GM13977 (cell line): ENCODE measurements at places on chromosomes 3 and 15.

DNA sequence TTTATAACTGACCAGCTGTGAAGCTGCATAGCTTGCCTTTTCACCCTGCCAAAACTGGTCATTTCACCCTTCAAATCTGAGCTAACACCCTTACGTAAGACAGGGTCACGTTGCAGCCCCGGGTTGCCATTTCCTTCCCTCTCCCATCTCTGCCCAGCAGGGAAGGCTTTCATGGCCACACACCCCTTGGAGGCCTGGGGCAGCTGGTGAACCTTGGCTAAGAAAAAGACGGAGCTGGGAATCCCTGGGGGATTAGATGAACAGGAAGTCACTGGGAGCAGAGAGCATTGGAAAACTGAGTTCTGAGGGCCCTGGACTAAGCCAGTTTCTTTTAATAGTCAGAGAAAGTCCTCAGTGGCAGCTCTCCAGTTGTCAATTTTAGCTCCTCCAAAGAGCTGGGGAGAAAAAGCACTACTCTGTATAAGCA is 67.8 kb downstream of the TTC23 start:
- DNase-seq = no peak

- DNase-seq = no peak
These were observed 41.0 kb upstream of the CAPN7 start for GRCh38 chr3:15165061-15165460.

GRCh38 chr15:87354661-87355410 is 901.7 kb downstream of the NTRK3 start:
- no peak for DNase-seq

- no peak for DNase-seq
These were observed 314.0 kb downstream of the KBTBD8 start for GRCh38 chr3:67312155-67312554.

DNA sequence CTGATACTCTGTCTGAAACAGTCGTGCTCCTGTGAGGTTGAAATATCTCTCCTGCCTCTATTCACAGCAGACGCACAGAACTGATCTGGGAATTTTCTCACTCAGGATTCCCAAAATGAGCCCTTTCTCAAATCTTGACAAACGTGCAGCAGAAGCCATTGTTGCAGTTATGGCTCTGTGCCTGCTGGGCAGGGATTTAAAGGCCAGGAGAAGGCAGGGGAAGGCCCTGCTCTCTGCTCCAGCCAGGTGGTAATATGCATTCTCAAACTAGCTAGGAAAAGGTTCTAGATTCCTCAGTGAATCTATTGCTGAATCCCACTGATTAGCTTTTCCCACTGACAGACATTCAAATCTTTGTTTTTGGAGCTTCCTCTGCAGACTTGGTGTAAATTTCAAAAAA is 2.2 kb downstream of the MINAR1 start:
- no peak for DNase-seq

DNA sequence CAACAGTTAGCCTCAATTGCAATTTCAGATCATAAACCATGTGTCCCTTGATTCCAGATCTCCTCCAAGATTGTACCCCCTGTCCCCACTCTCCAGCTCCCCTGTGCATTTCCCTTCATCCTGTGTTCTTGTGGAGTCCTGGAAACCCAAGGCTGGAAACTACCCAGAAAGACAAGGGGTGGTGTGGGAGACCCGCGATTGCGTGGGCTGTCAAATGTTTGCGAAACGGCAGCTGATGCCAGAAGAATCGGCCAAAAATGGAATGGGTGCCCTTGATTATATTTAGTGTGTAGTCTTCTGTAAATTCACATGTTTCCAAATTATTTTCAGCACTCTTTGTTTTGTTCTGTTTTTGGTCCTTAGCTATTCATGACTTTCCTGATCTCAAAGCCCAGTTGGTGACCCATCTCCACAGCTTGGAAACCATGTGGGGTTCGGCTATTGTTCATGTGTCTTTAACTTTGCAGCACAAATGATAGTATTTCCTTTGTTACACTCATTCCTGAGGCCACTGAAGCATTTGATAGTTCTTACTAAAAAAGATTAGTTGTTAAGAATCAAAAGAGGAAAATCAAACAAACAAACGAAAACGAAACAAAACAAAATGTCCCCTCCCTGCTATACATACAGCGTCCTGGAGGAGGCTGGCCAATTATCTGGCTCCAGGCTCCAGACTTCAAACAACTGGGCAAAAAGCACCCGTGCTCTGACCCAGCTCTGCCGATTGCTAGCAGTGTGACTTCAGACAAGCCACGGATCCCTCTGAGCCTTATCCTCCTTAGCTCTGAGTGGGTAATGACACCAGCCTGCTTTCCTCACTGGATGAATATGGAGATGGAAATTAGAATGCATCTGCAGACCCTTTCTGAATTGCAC is 120.9 kb downstream of the CACNA2D3 start:
- no peak for DNase-seq

GRCh38 chr15:62416526-62416925 is 251.4 kb upstream of the C2CD4B start:
- DNase-seq = no peak

- no peak for DNase-seq
These were observed 677.0 kb downstream of the FHIT start for GRCh38 chr3:60574046-60574769.

GRCh38 chr3:188746291-188746783 is 425.4 kb upstream of the TPRG1 start:
- no peak for DNase-seq

GRCh38 chr3:5116538-5116937 is 5.6 kb upstream of the ARL8B start:
- no peak for DNase-seq

- no peak for DNase-seq
These were observed 17.6 kb upstream of the TRAT1 start for GRCh38 chr3:108804966-108805365.

DNA sequence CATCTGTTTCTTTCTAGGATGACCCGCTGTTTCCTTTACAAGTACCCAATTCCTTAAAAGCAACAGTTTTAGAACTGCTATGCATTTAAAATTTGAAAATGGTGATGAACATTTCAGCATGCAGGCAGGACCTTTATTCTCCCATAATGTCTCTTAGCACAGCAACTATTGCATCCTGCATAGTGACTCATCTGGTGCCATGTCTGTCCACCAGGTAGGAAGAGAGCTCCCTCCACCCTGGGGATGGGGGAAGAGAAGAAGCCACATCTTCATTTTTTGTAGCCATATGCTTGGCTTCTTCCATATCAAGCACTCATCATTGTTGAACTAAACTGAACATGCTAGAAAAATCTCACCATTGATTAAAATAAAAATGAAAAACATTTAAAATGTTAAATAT is 9.9 kb downstream of the GPR15 start:
- DNase-seq = no peak

GRCh38 chr3:82824491-82824890 is 1063.0 kb upstream of the GBE1 start:
- DNase-seq = no peak

GRCh38 chr3:38916706-38917105 is 100.7 kb upstream of the SCN10A start:
- no peak for DNase-seq

GRCh38 chr15:60392601-60392985 is 5.2 kb downstream of the ANXA2 start:
- no peak for DNase-seq

DNA sequence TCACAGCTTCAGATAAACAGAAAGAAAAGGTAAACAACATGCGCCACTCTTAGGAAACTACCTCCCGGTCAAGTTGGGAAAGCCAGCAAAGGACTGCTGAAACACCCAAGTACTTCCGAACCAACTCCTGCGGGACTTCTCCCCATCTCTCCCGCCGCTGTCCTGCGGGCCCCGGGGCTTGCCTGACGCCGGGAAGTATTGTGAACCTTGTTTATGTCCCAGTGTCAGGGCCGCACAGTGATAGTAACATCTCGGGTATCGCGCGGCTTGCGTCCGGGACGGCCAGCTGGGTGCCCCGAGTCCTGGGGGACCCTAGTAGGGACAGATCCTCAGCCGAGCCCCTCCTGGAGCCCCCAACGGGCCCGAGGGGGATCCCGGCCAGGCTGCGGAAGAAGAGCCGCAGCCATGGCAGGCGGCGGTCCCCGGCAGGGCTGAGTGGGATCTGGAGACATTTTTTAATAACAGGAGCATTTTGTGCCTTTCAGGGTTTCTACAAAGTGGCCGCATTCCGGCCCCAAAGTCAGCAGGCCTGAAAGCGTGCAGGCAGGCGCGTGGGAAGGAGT is 756 bp downstream of the CLPX start:
- peak; percentile 47 for DNase-seq

- no peak for DNase-seq
These were observed 159.4 kb upstream of the UBE2E1 start for GRCh38 chr3:23646184-23646920.

DNA sequence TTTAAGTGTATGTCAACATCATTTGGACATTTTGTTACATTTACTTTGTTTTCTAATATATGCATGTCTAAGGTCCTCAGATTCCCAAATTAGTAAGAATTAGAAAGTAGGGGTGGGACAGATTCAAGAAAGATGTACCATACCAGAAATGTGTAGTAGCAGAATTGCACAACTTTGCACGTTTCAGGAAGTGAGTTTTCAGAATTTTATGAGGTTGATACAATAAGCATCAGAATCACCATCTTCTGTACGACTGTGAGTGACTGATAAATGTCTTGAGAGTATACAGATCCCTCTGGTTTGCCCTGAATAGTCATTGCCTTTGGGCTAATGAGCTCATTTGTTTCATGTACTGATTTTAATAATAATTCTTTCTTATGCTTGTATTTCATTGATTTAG is 9.3 kb downstream of the ARIH2 start:
- DNase-seq = no peak

DNA sequence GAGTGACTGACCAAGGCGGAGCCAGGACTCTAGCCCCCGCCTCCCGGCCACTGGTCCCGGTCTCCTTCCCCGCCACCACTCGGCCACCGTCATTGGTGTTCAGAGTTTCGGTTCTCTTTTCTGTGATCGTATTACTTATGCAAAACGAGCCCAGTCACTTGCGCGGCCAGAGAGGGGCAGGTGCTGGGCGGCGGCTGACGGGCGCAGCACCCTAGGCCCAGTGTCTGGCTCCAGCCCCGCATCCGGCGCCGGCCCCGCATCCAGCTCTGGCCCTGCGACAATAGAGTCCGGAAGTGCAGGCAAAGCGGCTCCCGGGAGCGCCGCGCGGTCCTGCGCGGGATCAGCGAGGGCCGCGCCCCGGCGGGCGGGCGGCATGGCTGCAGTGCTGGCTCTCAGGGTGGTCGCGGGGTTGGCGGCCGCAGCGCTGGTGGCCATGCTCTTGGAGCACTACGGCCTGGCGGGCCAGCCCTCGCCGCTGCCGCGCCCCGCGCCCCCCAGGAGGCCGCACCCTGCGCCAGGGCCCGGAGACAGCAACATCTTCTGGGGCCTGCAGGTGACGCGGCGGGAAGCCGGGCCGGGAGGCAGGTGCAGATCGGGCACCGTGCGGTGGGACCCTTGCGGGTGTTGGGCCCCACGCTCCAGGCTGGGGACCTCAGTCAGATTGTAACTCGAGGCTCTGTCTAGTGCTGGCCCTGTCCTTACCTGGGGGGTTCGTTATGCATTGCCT is at the start of gene TMEM62:
Gene TMEM62 (plus strand): TSS at position 157 of the 727 bp plus-strand sequence. CDS start 217 bp downstream, at position 374.
- DNase-seq = peak; percentile 95

GRCh38 chr3:79994397-79994796 is 226.6 kb upstream of the ROBO1 start:
- DNase-seq = no peak

DNA sequence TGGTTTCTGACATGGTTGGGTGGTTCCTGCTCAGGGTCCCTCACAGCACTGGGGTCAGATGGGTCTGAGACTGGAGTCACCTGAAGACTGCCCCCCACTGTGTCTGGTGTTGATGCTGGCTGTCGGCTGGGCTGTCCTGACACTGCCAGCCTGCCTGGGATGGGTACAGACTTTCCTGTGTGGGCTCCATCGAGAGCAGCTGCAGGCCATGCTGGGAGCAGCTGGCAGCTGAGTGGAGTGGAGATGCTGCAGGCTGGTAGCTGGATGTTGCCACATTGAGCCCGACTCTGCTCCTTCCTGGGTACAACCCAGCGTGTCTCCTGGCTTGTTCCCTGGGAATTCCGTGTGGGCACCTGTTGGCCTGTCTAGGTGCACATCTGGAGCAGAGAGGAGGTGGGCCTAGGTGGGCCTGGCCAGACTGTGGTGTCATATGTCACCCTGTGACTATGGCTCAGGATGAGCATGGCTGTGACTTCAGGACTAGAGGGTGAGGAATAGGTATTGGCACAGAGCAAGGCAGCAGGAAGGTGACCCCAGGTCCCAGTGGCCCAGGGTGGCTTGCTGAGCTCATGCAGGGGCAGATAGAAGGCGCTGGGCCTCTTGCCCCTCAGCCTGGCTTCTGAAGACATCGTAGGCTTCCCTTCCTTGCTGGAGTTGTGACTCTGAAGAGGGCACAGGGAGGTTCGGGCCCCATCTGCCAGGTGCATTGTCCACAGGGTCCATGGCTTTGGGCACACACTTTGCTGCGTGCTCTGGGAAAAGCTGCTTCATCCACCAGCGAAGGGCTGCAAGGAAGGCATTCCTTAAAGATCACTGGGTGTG is 40.0 kb upstream of the PRR23E start:
- DNase-seq = no peak

- no peak for DNase-seq
These were observed 179.2 kb upstream of the PROK2 start for GRCh38 chr3:71964170-71964569.

- no peak for DNase-seq
These were observed 28.7 kb downstream of the PFN2 start for GRCh38 chr3:149941946-149942345.

- no peak for DNase-seq
These were observed 40.2 kb upstream of the C15orf61 start for GRCh38 chr15:67480741-67481140.

DNA sequence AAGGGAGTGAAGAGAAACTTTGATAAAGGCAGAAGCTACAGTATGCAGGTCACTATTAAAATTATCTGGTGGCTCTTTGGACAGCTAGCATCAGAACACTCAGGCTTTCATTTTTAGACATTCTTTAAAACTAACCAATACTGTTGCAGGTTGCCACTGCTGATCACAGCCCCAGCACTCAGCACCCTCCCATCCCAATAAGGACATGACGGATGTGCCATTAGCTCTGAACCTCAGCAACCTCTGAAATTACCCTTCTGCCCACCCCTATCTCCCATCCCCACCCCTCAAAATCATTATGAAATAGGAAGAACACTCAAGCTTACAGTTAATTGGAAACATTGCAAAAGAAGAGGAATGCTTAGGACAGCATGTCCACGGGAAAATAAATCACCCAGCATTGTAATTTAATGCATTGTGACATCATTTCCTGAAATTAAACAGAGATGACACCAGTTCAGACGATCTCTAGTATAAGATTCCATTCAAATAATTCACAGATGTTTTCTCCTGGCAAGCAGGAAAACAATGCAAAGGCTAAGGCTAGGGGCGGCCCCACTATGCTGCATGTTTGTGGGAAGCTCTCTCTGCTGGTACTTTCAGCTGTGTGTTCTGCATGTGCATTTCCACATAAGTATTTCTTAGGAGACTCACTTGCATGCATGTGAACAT is 71.6 kb downstream of the MEIS2 start:
- DNase-seq = no peak
